ENCODE measurements at places on chromosomes 1 and 21.

DNA sequence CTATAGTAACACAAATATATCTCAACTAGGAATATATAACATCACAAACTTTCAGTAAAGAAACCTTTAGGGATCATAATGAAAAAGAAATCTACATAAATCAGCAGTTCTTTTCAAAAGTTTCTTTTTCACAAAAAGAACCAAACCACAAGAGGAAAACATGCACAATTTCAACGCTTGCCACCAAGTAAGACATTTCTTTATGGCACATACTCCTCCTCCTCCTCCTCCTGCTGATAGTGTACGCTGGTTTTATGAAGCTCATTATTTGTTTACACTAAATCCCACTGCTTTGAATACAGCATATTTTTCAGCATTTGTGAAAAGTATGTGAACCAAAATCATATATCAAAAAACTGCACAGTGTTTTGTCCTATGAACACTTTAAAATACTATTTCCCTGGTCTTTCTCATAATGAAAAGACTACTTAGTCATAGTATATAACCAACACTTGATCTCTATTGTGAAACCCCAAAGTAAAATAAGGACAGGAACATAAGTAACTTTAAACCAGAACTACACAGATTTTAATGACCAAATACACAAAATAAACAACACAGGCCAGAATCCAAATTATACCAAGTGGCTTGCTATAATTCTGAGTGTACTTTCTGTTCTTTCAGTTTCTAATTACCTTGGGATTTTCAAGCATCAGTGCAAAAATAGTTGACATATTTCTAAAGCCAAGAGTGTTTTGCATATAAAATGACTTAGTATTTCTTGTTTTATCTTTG lies 184.2 kb downstream of the EIF4G3 start:
- no peak for DNase-seq

DNA sequence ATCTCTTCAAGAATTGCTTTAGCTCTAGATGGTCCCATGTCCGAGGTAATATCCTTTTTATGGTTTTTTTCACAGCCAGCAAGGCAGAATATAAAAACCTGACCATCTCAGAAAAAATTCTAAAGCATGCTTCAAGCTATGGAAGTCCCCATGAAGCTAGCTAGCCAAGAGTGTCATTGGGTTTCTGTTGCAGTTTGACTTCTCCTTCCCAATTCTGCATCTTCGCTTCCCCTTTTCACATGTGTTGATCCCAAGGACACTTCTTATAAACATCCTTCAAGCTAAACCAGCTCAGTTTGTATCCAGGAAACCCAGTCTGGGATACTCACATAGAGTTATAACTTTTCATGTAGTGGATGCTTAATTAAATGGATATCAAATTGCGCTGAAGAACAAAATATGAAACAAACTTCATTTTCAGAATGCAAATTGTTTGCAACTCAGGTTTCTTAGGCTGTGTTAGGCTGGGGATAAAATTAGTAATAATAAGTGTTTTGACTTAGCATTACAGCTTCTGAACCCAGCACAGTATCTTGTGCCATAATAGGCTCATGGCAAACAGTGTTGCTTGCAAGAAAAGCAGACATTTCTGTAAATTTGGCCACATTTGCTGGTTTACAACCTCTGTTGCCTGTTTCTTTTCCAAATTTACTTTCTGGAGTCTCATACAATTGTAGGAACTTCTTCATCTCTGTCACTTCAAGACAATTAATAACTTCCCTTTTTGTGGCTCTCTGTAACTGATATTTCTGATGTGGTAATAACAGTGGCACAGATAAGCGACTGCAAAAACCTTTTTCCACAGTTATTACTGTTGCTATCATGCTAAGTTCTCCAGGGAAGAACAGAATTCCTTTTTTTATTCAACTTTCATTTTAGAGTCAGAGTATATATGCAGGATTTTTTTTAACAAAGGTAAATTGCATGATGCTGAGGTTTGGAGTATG lies 53.2 kb downstream of the NCAM2 start:
- DNase-seq: no peak

- DNase-seq: no peak
Measured at GRCh38 chr21:31688603-31689368, 29.3 kb downstream of the SOD1 start.

DNA sequence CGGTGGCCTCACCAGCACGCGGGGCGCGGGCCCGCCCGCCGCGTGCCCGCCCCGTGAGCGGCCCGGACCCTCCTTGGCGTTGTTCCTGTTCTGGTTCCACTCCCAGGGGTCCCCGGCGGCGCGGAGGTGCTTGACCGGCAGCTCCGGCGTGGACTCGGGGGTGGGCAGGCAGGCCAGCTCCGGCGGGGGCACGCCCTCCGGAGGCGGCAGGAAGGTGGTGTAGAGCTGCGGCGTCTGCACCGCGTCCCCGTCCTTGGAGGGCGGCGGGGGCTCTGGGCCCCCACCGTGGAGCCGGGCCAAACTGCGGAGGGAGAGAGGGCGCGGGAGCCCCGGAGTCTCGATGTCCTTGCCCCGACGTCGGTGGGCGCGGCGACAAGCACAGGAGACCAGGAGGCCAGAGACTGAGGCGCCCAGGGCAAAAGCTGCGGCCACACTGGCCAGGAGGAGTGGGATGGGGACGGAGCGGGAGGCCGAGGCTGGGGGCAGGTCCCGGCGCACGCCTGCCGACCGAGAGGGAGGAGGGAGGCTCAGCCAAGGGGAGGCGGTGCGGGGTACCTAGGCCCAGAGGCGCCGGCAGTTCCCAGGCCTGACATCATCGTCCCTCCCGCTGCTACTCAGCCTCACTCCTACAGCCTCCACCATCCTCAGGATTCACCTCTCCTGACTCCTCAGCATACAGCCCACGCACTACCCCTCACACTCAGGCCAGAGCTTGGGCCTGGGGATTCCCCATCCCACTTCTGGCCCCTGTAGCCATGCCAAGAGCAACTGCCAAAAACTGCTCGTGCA lies 13.2 kb downstream of the SEMA6C start:
- no peak for DNase-seq

- no peak for DNase-seq
Measured at GRCh38 chr1:159781992-159782391, 1.2 kb downstream of the DUSP23 start.

DNA sequence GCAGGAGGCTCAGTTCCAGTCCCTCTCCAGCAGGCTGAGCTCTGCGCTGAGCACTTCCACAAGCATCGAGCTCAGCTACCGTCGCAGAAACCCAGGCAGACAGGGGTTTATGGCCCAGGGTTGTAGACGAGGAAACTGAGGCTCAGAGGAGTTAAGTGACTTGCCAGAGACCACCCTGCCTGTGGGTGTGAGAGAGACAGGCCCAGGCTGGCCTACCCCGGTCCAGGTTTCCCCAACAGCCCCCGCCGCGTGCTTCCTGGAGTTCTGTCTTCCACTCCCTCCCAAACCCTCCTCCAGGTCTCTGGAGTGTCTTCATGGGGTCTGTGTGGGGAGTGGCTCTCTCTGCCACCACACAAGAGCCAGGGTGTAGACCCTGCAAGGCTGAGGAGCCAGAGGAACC lies 615.9 kb downstream of the PTPRU start:
- no peak for DNase-seq

DNA sequence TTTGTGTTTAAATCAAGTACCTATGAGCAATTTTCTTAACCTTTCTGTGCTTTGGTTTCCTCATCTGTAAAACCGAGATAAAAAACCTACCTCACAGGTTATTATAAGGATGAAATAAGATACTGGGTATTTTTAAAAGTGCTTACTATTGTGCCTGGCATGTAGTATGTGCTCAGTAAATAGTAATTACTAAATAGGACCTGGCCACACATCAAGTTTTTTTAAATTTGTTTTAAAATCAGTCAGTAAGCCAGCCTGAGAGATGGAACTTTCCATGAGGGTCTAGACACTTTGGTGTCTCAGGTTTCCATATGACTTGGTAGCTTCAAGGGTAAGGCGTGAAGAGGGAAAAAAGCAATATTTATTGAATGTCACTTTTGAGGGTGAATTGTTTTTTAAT lies 7.0 kb upstream of the ATF3 start:
- DNase-seq: no peak

DNA sequence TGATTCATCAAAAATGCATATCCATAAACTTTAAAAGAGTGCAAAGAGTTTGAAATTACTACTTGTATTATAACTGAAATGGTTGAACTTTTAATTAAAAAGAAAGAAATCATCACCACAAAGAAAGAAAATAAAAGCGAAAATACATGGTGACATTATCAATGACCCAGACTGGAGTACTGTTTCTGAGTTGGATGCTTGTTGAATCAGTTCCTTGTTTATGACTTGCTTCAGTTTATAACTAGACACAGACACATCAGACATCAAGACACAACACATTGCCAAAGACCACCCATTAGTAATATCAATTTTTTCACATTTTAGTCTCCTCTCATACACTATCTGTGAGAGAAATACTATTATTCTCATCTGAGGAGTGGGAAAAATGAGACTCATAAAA lies 293.0 kb downstream of the MRPL39 start:
- DNase-seq: no peak

DNA sequence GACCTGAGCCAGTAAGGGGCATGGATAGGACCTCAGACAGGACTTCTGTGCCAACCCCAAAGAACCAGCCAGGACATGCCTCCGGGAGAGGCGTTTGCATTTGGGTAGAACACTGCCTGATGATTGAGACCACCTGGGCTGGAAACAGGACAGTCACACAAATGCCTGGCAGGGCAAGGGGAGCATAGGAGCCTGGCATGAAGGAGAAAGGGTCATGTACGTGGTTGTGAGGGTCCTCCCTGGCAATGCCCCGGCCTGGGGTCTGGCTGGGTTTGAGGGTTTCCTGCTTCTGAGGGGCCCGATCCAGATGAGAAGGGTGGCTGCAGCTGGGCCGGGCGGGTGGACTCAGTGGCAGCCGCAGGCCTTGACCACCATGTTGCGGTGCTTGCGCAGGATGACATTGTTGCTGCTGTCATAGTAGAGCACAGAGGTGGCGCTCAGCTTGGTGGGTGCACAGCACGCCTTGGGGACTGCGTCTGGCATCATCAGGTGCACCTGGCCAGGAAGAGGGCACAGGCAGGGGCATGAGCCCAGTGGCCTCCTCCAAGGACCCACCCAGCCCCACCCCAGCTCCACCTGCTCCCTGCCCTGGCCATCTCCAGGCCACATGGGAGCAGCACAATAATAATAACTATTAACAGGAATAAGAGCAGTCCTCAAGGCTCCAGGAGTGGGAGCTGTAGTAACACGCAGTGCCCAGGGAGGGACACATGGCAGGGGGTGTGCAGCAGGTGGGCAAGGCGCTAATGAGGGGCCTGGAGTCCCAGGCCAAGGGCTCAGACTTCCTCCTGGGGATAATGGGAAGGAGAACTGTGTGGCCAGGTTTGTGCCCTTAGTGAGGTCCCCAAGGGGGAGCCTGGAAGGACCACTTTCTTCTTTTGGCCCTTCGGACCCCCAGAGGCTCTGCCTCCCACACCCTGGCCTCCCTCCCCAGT lies 10.8 kb downstream of the OXCT2 start:
- no peak for DNase-seq

GRCh38 chr21:43278359-43278758 lies 109.6 kb downstream of the CRYAA start:
- no peak for DNase-seq

DNA sequence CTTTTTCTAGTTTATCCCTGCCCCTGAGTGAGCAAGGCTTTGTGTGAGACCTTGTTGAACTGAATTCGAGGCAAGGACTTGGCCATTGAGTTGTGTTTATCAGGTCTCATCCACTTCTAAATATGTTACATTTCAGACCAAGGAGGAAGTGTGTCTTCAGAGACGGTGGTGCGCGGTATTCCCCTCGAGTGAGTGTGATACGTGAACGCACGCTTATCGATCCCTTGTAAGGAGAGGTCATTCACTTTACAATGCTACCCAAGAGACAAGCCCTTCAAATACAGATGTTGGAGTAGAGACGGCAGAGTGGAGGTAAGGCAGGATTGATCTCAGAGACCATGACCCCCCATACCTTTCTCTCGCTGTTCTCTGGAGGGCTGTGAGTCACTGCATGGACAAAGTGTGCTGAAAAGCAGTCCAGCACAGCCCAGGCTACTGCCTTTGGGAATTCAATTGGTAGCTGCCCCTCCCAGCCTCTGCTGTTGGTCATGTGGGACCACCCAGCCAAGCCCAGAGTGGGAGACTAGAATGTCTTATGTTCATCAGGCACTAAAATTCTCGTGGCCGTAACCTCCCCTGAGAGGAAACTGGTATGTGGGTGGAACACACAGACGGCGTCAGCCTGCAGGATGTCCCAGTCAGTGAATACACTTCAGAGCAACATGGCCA lies 16.3 kb upstream of the MTARC1 start:
- no peak for DNase-seq

DNA sequence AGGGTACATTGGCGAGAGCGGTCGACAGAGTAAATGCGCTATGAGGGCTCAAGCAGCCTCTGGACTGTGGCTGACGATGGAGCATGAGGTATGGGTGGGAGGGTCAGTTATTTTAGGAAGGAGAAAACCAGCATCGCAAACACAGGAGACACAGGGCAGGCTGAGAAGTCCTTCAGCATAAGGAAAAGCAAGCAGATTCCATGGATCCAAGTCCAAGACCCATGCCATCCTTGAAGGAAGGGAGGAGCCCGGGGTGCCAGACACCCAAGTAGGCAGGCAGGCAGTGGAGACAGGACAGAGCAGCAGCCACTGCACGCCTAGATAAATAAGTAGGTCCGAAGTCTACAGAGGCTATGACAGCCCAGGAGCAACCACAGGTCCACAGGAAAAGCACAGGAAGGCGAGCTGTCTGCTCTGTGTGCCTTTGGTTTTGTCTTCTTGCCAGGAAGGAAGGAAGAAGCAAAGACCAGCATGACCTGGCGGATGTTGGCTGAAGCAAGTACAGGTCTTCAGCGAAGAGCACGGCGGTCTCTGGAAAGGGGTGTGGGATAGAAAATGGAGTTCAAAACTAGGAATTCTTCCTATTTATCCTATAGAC lies 76.4 kb upstream of the SLC45A1 start:
- DNase-seq: no peak

DNA sequence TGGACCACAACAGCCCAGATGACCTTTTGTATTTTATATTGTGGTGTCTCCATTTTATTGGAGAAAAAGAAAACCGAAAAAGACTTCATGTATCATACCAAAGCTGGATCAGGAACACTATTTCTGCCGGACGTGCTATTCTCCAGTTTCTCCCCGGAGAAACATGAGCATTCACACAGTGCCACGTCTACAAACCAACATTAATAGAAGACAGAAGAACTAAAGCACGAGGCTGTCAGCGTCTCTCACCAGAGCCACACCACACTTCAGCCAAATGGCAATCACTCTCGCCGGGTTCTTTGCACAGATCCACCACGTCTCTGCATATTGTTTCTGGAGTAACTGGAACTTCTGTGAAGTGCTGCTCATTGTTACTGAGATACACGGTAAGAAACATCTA lies 24.8 kb downstream of the TP53BP2 start:
- no peak for DNase-seq

DNA sequence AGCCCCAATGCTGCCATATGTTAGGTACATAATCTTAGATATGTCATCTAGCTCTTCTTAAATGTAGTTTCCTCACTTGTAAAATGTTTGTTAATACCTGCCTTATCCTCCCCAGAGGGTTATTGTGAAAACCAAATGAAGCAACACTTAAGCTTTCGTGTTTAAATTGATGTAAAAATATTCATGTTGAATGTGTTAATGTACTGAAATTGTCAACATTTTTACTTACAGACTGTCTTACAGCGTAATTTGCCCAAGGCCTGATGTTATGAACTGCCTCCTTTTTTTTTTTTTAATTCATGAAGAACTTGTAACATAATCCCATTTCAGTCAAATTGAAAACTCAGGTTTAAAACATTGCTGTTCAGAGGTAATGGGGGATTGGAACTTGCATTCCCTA lies 25.6 kb upstream of the ENAH start:
- DNase-seq: no peak
